ENCODE measurements at places on chromosomes 1 and 21.

DNA sequence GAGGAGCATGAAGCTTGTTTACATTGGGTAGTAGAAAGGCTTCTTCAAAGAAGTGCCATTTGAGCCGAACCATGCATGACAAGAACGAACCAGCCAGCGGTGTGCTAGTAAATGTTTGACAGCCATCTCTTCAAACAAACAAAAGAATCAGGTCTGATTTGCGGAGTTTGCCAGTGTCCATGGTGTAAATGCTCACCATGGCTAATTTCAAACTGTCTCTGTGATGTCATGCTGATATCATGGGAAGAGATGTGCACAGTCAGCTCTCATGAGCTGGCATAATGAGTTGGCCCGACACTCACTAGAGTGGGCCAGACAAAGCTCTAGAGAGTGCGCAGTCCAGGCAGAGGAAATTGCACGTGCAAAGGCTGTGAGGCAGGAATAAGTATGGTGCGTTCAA lies 101.1 kb downstream of the KAZN start:
- DNase-seq = no peak

- DNase-seq = no peak
Measured at GRCh38 chr1:2493691-2494322, 17.7 kb downstream of the PLCH2 start.

DNA sequence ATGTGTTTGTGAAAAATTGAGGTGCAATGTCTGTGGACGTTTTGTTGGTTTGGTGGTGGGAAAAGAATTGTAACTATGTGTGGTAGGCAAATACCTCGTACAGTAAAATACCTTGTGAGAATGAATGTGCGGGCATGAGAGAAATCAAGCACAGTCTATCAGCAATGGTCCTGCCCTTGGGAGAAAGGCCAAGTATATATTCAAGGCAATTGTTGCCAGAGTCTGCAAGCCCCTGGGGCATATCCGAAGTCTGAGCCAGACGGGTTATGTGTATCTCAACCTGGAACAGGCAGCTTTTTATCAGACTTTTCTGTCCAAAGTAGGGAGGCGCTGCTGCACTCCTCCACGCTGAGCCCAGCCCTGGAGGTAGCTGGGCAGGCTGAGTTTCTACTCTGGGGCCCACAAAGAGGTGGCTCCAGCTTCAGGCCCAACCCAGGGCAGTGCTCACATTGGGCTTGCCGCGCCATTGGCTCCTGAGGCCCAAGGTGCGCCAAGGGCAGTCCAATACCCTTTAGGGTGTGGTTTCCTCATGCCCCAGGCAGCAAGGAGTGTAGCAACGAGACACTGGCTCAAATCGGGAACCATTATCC lies 9.4 kb upstream of the GNL2 start:
- DNase-seq = no peak

- no peak for DNase-seq
Measured at GRCh38 chr1:51819810-51820209, 58.7 kb downstream of the NRDC start.

DNA sequence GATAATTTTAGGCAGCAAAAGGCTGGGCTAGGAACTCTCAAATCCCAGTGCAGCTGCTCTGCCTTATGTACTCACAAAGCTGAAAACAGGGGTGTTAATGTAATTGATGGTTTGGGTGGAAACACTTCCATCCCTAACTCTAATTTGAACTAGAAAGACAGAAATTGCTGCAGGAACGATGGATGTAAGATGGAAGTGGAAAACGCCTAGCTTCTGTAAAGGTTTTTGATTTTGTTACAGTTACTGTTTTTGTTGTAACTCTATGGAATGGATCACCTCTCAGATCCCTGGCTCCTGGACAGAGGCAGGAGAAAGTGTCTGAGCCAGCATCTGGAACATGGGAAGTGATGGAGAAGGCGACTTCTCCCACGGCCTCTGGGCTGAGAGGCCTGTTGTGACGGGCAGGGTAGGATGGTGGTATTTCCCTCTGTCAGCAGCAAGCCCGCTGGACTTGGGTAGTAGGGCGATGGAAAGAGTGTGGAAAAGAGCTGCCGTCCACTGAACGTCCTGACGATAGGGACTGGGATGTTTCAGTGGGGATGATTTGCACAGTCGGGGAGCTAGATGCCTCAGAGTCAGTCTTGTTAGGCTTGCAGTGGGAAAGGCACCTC lies 1.6 kb downstream of the TRAF5 start:
- DNase-seq = no peak

- DNase-seq = peak; percentile 52
Measured at GRCh38 chr21:26850116-26850643, 5.0 kb upstream of the ADAMTS1 start.

GRCh38 chr1:41160498-41161110 lies 81.5 kb downstream of the SCMH1 start:
- no peak for DNase-seq

DNA sequence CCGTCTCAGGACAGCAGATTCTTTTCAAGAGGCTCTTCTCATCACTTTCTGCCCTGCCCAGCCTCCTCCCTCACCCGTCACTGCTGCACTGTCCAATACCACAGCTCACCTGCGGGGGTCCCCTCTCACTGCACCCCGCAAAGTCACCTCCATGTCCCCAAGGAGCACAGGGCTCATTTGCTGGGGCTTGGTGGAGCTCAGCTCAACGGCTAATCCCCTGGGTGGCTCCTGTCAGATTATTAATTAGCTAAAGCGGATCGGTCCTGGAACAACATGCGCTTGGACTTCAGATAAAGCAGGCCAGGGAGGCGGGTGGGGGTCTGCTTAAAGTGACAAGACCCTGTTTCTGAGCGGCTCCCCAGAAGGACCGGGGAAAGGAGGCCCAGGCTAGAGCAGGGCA lies 43.1 kb downstream of the CASZ1 start:
- DNase-seq = no peak

DNA sequence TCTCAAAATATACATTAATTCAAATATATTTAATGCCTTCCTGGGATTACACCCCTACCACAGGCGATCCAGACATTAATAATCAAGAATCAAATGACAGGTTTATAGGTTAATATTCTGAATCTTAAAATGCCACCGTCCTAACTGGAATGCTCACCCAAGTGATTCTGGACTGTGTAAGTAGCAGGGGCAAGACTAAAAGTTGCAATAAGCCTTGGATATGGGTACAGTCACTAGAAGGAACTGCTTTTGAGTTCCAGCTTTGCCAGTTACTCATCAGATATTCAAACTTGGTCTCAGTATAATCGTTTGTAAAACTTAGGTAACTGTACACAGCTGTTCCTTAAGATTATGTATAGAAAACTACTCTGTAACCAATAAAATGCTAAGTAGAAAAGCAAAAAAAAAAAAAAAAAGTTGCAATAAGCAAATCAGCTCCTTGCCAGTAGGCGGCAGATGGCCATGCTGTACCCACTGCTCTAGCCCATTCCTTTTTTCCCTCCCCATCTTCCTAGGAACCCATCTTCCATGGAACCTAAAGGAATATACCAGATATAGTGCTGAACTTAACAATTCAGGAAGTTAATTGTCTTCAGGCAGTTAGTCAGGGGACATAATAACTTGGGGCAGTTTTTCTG lies 10.5 kb downstream of the RO60 start:
- peak; percentile 50 for DNase-seq

- DNase-seq = peak; percentile 36
Measured at GRCh38 chr1:13749543-13750341, 49.8 kb downstream of the PRDM2 start.

- no peak for DNase-seq
Measured at GRCh38 chr1:32771561-32772280, 45.4 kb downstream of the YARS1 start.

DNA sequence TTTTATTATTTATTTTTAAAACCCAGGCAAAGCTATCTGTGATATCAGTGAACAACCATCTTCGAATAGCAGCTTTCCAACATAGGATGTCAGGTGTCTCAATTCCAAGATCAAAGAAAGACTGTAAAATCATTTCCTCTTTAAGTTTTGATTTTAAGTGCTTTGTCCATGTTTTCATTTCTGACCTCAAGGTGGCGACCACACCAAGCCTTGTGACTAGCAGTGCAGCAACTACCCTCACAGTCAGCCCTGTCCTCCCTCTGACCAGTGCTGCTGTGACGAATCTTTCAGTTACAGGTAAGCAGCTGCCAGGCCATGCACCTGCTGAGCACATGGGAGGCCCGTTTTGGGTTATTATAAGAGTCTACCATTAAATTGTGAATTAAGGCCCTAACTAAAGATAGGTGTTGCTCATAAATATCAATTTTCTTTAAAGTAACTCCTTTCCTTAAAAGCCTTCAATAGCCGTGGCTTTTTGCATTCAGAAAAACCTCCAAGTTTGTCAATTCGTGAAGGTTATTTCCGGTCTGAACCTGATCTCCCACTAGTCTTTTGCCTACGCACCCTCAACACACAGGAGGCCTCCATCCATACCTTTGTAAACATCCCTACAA lies 117.0 kb downstream of the CD247 start:
- DNase-seq = peak; percentile 76

DNA sequence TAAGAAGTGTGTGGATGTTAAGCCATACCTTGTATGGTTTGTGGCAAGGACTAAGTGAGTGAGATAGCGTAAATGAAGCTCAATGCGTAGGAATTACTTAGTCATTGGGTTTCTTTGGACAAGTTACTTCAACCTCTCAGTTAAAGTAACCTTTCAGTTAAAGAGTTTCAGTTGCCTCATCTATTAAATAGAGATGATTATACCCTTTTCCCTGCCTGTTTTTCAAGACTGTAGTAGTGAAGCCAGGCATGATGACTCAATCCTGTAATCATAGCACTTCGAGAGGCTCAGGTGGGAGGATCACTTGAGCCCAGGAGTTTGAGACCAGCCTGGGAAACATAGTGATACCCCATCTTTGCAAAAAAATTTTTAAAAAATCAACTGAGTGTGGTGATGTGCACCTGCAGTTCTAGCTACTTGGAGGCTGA lies 6.3 kb downstream of the ZMPSTE24 start:
- DNase-seq = no peak

GRCh38 chr1:68322096-68322495 lies 89.8 kb upstream of the WLS start:
- no peak for DNase-seq

GRCh38 chr1:184157394-184157742 lies 105.8 kb downstream of the TSEN15 start:
- DNase-seq = no peak

DNA sequence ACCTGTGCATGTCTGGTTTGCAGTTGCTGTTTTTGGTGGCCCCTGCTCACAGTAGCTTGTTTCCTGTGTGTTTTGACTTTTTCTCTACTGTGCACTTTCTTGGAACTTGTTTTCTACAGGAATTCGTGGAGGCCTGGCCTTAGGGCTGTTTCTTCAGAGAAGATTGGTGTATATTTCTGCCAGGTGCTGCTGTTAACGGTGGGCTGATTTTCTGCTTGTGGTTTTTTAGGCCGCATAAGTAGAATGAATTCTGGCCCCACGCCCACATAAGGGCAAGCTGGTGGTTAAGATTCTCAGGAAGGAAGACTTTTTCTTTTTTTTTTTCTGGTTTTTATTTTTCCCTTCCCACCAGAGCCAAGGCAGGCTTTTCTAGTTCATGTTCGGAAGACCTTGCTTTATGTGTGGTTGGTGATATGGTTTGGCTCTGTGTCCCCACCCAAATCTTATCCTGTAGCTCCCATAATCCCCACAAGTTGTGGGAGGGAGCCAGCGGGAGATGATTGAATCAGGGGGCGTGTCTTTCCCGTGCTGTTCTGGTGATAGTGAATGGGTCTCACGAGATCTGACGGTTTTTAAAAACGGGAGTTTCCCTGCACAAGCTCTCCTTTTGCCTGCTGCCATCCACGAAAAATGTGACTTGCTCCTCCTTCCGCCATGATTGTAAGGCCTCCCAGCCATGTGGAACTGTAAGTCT lies 71.5 kb upstream of the DISP3 start:
- no peak for DNase-seq

DNA sequence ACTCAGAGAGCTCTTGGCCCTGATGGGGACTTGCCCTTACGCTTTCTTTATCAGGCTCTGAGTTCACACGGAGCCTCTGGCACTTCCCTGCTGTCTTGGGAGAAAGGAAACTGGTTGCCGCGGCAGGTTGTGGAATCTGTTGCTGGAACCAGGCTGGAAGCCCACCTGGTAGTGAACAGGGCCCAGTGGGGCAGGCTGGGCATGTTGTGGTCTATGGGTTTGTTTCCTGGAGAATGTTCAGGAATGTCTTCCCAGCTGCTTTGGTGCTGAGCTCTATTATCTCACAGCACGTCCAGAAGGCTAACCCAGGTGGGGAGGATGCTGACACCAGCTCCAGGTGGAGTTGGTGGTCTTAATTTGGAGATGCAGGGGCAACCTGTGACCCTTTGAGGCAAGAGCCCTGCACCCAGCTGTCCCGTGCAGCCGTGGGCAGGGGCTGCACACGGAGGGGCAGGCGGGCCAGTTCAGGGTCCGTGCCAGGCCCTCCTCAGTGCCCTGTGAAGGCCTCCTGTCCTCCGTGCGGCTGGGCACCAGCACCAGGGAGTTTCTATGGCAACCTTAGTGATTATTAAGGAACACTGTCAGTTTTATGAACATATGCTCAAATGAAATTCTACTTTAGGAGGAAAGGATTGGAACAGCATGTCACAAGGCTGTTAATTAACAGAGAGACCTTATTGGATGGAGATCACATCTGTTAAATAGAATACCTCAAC lies 33.3 kb upstream of the TDRD10 start:
- no peak for DNase-seq

DNA sequence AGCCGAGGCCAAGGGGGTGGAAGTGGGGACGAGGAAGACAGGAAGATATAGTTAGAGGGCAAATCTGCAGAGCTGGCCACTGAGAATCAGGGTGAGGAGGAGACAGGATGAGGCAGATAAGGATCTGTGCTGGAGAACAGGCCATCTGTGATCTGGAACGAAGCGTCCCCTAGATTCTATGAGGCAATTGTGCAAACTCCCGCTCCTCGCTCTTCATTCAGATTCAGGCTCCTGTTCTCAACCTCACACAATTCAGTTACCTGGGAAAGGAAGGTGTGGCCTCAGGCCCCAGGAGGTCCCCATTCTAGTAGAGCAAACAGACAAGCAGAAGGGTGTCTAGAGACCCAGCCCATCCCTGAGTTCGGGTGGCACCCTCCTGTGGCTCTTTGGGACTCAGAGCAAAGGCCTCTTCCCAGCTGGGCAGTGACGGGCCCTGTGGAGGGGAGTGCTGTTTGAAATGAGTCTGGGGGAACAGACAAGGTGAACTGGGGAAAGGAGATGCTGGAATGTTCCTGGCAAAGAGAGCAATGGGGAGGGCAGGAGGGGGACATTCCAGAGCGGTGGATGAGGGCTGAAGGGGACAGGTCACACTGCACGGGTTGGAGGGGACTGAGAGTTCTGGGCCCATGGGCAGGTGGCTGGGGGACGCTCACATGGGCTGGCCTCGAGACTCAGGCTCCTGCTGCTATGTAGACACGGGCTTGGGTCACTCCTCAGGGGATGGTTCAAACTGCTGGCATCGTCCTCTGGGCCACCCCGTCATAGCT lies 39.9 kb upstream of the AJAP1 start:
- DNase-seq = no peak

DNA sequence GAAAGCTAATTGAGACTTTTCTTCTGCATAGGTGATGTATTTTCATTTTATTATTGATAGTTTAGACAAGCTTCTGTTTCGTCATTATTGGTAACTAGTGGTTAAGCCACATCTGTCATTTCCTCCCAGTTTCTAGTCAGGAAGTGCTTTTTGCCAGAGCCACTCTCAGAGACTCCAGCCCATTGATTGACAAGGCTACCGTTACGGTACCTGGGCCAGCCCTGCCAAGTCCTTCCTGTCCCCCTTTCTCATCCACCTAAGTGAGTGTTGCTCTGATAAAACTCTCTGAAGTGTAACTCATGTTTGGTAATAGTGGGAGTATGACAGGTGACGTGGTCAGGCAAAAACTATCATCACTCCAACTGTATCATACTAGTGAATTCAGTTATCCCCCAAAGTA lies 29.6 kb upstream of the AGL start:
- no peak for DNase-seq
